ENCODE measurements at places on chromosomes 12 and 14. TPM values are rescaled to one million over a fixed set of nuclear protein-coding genes. Genes with fewer than 3 reads are reported as not detected.

Gene TSHR
- 0.65 TPM for total RNA-seq

Gene BCL2L14
- 3.3 TPM for total RNA-seq

Gene PRPH
- 7.3 TPM for total RNA-seq

DNA sequence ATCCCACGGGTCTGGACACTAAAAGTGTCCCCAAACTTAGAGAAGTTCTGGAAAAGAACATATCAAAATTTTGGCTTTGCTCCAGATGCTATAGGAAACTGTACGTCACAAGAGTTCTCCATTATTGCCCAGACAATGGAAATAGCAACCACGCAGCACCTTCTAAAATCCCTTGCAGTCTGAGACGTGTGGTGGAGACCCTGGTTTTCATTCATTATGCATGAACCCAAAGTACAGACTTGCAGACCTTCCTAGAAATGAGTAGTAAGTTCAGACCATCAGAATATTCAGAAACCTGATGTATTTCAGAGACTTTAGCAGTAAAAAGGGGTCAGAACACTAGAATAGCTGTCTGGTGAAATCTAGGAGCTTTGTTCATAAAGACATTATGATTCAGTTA lies 50.0 kb upstream of the BCL2L14 start:
- DNase-seq = no peak

DNA sequence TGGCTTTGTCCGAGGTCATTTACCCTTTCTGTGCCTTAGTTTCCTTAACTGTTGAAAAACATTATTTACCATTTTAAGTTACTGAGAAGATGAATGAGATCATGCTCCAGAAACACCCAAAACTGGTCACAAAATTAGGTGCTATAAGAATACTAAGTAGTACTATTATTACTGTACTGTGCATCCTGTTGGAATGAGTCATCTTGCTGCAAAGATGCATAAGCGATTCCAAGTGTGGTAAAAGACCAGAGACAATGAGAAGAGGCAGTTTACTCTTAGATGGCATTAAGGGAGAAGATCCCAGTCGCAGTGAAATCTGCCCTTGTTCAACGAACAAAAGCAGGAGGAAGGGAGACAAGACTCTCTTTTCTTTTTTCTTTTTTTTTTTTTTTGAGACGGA lies 4.2 kb upstream of the PLEKHA5 start:
- no peak for DNase-seq

DNA sequence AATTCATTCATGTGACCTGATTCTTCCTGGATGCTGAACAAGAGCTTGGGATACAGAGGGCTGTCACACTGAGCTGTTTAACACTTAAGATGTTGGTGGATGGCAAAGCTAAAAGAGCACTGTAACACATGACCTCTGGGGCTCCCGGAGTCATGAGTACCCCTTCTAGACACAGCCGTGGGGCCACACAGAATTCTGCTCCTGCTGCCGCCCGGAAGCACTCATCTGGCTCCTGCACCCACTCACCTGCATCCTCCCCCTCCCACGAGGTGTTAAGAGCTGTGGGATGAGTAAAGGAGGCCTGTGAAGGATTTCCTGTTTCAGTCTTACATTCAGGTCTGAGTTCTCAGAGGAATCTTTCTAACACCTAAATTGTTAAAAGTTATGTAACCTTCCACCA lies 78.0 kb upstream of the SSTR1 start:
- no peak for DNase-seq

DNA sequence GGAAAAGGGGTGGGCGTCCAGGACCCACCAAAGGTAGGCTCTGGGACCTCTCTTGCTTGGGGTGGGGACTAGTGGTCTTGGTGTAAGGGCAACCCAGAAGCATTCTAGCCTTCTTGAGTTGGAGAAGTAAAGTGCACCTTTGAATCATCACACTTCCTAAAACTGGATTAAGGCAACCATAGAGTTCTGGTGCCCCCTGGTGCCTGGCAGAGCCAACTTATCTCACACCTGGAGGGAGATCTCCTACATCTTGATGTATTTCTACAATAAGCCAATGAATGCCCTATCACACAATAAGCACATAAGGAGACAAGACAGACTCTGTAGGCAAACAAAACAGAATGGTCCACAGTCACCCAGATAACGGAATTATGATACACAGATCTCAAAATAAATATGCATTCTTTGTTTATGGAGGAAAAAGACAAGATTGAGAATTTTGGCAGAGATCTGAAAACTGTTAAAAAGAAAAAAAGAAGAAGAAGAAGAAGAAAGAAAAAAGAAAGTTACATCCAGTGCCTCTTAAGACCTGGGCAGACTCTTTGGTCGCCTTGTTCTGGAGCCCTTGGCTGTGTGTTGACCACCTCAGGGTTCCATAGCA lies 95.9 kb upstream of the PPP2R5C start:
- DNase-seq = no peak

DNA sequence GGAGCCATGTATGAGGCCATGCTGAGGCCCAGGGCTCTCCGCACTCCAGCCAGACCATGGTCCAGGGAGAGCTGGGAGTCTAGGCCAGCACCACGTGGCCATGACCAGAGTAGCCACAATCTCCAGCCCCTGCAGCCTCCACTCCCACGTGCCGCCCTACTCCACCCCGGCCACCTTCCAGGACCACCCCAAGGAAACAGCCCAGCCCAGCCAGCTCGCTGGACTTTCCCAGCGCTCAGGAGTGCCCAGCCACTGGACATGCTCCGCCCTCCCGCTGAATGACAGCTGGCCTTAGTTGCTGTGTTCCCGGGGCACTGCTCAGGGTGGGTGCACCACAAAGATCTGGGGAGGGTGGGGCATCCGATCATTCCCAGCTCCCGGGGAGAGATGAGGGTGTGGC lies 2.1 kb upstream of the C14orf180 start:
- no peak for DNase-seq

DNA sequence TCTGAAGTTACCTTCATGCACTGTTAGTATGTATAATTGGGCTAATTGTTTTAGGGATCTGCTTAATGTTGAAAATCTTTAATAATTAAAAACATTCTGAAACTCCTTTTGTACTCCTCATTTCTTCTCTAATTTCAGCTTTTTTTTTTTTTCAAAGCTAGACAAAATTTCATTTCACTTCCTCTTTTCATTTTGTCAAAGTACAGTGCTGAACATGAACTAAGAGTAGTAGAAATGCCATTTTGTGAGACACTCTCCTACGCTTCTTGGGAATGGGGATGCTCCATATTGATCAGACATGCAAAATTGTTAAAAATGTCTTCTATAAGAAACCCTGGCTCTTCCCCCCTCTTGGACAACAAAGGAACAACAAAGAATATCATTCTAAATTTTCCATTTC lies 1.7 kb downstream of the ABCD2 start:
- DNase-seq = no peak

- DNase-seq = no peak
Measured at GRCh38 chr14:90495357-90496276, 98.8 kb downstream of the CALM1 start.

DNA sequence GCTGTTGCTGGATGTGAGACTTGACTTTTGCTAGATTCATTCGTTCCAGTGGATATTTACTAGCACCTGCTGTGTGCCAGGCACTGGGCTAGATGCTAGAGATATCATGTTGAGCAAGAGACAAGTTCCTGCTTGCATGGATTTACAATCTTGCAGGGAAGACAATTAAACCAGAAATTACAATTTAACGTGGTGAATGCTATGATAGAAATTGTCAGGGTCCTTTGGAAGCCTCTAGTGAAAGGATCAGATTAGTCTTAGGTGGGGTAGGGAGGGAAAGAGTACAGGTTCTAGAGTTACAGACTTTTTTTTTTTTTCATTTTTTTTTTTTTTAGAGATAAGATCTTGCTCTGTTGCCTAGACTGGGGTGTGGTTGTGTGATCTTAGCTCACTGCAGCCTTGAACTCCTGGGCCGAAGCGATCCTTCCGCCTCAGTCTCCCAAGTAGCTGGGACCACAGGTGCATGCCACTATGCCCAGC lies 36.7 kb downstream of the SPATS2 start:
- no peak for DNase-seq

GRCh38 chr12:123401753-123402683 lies 18.1 kb downstream of the KMT5A start:
- DNase-seq = no peak

- no peak for DNase-seq
Measured at GRCh38 chr14:31261859-31262731, 54.5 kb upstream of the HECTD1 start.

GRCh38 chr14:51684760-51685159 lies 33.0 kb downstream of the FRMD6 start:
- no peak for DNase-seq

- no peak for DNase-seq
Measured at GRCh38 chr14:105256292-105256960, 8.1 kb downstream of the BTBD6 start.

Data from type B pancreatic cell (in vitro differentiated cells).